Stromal cell of bone marrow (primary cell): ENCODE measurements at places on chromosomes 12 and 14.
A peak's percentile ranks its signal among the peaks of the same experiment; 100 is the strongest.

DNA sequence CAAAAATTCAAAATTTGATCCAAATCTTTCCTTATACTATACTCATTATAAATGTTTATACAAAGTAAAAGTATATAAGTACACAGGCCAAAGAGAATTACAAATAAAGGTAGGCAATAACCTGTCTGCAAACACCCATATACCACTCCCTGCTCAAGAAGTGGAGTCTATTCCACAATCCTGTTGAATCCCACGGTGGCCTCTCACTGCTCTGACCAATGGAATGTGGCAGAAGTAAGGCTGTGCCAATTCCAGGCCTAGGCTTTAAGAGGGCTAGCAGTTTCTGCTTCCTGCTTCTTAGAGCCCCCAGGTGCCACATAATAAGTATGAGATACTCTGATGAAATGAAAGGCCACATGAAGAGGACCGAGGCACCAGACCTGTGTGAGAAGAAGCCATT, 79.8 kb upstream of the CFL2 start:
- DNase-seq = no peak

- no peak for DNase-seq
Observed at GRCh38 chr14:93150227-93151208, 34.2 kb downstream of the MOAP1 start.

DNA sequence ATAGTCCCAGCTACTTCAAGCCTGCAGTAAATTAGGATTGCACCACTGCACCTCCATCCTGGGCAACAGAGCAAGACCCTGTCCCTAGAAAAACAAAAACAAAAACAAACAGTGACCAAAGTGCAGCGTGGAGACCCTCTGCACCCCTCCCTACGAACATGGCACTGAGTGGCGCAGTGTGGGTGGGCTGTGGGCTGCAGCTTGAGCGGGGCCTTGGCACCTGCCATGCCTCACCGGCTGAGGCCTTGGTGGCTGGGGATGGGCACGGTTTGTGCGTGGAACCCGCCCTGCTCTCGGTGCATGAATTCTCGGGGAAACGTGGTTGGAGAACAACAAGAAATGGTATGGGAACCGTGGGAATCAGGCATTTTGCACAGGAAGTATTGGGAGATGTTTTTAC, 60.8 kb downstream of the TNFAIP2 start:
- no peak for DNase-seq

- DNase-seq = peak; percentile 62
Observed at GRCh38 chr12:92927055-92927435, 2.0 kb downstream of the EEA1 start.

- no peak for DNase-seq
Observed at GRCh38 chr12:105764216-105764835, 374.4 kb downstream of the NUAK1 start.

DNA sequence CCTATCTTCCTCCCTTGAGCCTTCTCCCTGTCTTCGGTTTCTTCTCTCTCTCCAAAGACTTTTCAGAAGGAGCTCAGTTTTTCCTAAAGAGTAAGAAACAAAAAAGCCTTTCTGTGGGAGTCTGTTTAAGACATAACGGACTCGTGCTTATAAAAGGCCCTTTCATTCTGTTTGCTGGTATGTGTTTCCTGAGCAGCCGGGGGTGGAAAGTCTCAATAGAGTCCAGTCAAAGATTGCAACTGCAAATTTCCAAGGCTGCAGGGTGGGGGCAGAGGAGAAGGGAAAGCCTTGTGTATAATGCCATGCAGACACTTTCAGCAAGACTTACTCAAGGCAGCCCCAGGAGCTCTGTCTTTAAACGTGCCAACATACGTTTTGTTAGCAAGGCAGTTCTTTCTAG, 62.2 kb downstream of the GNG2 start:
- DNase-seq = peak; percentile 9

DNA sequence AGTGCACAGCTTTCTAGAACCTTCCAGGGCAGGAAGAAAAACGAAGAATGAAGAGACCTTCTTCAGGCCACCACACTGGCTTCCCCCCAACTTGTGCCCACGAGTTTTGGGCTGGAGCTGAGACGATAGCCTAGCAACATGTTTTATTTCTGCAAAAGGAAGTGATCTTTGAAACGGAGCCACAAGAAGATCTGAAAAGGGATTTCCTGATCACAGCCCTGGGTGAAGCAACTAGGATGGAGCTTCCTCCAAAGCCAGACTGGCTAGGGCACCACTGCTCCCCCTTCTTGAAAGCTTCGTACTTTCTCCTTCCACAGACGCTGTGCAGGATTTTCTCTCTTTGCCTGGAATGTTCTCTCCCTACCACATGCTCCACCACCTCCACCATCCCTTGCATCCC, 418.3 kb downstream of the MED13L start:
- no peak for DNase-seq

DNA sequence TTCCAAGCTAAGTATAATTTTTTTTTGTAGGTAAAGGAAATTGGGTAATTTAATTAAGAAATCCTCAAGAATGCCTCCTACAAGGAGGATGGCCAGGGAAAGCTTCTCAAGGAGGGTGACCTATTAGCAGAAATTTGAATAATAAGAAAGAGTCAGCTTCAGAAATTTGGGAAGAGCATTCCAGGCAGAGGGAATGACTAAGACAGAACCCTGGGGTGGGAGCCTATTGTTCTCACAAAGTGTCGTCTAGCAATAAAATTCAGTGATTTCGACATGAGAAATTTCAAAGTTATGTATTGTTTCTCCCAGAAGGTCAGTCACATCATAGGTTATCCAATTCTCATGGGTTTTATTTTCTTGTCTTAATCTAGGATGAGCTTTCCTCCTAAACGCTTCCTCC, 1168.4 kb downstream of the AACS start:
- no peak for DNase-seq

- DNase-seq = no peak
Observed at GRCh38 chr14:36583893-36584811, 1.7 kb upstream of the NKX2-8 start.

GRCh38 chr12:29157486-29157946, 8.4 kb downstream of the FAR2 start:
- DNase-seq = peak; percentile 70

- peak; percentile 85 for DNase-seq
Observed at GRCh38 chr14:68794851-68795596, 2.2 kb upstream of the ZFP36L1 start.

DNA sequence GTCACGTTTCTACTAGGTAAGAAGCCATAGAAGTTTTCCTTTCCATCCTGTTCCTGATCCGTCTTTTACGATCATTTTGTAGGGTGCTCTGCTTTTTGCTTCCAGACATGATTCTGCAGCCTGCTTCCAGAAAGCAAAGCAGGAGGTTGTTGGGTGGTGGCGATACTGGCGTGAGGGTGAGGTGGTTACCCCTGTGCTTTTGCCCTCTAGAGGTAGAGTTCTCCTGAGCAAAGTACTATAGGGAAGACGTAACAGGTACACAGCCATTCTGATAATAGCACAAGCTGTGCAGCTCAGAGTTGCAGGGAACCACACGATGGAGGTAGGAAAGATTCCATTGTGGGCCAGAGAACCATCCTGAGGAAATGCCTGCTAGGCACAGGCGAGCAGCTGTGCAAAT, 186.0 kb downstream of the PAH start:
- DNase-seq = no peak

DNA sequence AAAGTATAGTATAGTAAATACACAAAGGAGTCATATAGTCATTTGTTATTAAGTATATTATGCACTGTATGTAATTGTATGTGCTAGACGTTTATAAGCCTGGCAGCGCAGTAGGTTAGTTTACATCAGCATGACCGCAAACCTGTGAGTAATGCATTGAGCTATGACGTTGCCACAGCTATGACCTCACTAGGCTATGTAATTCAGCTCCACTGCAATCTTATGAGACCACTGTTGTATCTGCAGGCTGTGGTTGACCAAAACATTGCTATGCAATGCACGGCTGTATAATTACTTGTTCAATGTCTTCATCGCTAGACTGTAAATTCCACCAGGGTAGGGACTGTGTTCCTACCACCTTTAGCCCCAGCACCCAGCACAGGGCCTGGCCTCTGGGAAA, 53.2 kb upstream of the VASH1 start:
- no peak for DNase-seq

GRCh38 chr12:70254846-70255245, 11.6 kb downstream of the CNOT2 start:
- no peak for DNase-seq

DNA sequence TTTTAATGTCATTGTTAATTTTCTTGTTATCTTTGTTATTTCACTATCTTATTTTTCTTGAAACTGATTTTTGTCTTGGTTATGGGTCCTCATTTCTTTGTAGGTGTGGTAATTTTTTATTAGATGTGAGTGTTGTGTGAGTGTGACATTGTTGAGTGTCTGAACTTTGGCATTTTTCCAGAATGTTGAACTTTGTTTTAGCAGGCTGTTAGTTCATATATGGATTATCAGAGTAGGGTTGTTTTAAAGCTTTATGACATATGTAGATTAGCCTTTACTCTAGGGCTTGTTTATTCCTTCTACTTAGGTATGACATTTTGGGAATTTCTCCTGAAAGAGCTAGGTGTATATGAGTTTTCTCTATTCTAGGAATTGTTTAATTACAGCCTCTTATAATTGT, 103.9 kb downstream of the ARID2 start:
- no peak for DNase-seq

DNA sequence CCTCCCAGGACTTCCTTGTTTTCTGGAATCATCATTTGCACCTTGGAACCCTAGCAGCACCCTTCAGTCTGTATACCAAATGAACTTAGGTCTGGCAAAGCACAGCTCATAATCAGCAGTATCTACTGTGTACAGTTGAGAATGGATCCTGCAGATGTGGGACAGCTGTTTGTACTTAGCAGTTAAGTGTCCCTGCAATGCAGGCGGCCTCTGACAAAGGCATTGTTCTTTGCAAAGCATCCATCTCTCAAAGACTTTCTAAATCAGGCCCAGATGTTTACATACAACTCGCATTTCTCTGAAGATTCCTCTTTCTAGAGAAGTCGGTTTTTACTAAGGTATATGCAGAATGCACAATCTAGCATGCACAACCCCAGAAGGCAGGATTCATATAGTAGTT, 170.5 kb upstream of the RBM19 start:
- DNase-seq = no peak

- DNase-seq = no peak
Observed at GRCh38 chr12:128323145-128323920, 56.4 kb downstream of the TMEM132C start.

DNA sequence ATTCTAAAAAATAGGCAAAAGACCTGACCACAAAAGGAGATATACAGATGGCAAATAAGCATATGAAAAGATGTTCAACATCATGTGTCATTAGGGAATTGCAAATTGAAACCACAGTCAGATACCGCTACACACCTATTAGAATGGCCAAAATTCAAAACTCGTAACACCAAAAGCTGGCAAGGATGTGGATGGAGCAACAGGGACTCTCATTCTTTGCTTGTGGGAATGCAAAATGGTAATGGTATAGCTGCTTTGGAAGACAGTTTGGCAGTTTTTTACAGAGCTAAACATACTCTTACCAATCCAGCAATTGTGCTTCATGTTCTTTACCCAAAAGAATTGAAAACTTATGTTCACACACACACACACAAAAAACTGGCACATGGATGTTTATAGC, 8.2 kb upstream of the HMGA2 start:
- DNase-seq = no peak

DNA sequence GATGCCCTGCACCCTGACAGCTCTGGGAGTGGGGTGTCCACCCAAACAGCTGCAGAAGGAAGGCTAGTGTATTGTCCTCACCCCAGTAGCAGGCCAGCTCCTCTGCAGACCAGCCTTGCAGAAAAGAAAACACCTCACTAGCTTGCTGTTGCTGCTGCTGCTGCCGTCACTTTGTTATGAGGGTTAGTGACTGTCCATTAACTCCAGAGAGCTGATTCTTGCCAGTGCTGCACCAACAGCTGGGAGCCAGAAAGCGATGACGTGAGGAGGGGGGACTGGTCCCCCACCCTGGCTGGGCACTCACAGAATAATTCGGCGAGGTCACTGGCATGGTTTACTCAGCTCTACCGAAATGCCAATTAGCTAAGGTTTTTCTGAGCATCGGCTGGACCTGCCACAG, 2.8 kb downstream of the SYNDIG1L start:
- no peak for DNase-seq

DNA sequence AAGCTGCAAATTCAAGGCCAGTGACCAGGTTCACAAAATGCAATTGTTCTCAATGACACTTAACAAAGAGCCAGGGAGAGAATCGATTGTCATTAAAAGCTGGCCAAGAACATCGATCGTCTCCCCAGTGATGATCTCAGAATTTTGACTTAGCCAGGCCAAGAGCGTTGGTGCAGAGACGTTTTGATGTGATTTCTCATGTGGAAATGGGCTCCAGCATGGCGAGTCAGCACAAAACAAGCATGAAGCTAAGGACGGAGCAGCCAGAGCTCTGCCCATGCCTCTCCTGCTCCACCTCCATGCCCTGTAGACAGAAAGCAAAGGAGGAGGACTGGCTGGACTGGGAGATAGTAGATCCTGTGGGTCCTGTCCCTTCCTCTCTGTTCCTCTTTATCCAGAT, 270.8 kb downstream of the FOXN3 start:
- no peak for DNase-seq

GRCh38 chr14:51954657-51955056, 34.7 kb upstream of the RTRAF start:
- DNase-seq = no peak

- DNase-seq = no peak
Observed at GRCh38 chr12:84506282-84506681, 406.3 kb downstream of the SLC6A15 start.

GRCh38 chr14:64544607-64545312, 4.2 kb downstream of the HSPA2 start:
- DNase-seq = no peak

- no peak for DNase-seq
Observed at GRCh38 chr12:99722690-99723486, 75.3 kb downstream of the GARIN6 start.

GRCh38 chr14:84584511-84584910, 945.4 kb upstream of the FLRT2 start:
- no peak for DNase-seq

- DNase-seq = no peak
Observed at GRCh38 chr14:81766321-81766915, 232.8 kb upstream of the SEL1L start.

DNA sequence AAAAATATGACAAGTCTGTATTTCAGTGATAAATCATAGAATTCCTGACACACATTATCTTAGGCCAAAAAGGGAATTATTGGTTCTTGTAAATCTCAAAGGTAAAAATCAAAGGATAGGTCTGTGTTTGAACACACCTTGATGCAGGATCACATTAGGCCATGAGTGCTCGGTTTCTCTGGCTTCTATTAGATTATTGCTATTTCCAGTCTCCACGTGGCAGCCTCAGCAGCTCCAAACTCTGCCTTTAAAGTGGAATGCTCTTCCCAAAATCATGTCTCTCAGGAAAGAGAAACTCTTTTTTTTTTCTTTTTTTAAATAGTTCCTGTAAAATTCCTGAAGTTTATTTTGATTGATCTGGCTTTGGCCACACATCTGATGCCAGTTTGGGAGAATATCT, 105.6 kb upstream of the FRMD6 start:
- DNase-seq = no peak
